ENCODE measurements at places on chromosomes 3 and 15.

DNA sequence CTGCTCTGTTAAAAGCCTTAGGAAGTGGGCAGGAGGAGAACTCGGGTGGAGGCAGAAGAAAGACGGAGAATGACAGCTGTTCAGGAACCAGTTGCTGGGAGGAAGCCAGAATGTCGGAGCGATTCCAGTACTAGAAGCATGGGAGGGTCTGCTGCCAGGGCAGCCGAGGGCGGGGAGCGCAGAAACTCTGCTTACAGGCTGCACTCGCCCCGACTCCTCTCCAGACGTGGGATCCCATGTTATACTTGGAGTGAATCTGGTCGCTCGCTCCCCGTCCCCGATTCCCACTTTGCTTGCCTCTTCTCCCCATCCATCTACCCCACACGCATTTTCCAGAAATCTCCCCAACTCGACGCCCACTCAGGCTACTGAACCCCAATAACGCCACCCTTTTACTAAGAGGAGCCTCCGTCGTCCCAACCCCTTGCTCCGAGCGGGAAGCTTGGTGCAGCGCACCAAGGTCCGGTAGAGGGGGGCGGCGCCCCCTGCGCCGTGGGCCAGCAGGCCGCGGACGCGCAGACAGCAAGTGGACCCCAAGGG is 665 bp downstream of the GATM start:
- DNase-seq = peak; percentile 50

DNA sequence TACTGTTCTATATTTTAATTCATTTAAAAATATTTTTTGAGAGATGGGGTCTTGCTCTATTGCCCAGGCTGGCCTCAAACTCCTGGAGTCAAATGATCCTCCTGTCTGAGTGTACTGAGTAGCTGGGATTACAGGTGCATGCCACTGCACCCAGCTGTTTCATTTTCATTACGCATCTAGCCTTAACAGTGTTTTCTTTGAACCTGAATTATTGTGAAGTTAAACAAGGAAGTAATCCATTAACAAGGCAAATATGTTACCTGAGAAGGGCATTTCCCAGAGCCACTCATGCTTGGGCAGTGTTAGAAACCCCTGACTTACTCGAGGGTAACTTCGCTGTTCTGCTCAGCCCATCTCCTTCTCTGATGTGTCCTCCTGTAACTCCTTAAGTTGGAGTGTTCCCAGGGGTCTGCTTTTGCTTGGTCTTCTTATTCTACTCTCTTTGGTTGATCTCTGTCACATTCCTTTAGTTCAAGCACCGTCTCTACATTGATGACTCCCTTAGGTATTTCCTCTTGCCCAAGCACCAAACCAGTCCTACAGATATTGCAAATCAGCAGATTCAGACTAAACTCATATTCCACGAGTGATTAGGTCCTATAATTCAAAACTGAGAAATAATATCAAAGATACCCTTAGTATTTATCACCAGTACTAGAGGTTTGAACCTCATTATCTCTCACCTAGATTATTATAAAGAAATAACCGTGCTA is 107.9 kb downstream of the STAC start:
- no peak for DNase-seq

- DNase-seq = no peak
Observed at GRCh38 chr3:39133822-39134221, 19.6 kb downstream of the CSRNP1 start.

DNA sequence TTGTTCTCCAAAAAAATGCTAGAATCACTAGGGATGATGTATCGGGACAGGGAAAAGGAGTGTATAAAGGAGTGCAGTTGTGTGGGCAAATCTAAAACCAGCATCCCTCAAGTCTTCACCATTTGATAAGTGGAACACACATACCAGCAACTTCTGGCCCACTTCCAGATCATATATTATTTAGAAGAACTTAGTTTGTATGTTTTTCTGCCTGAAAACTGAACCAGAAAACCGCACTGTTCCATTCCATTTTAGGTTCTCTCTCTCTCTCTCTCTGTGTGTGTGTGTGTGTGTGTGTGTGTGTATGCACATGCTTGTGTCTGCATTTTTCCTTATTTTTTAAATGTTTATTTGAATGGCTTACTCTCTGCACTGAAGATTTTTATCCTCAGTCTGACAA is 93.5 kb downstream of the SERPINI1 start:
- DNase-seq = no peak

DNA sequence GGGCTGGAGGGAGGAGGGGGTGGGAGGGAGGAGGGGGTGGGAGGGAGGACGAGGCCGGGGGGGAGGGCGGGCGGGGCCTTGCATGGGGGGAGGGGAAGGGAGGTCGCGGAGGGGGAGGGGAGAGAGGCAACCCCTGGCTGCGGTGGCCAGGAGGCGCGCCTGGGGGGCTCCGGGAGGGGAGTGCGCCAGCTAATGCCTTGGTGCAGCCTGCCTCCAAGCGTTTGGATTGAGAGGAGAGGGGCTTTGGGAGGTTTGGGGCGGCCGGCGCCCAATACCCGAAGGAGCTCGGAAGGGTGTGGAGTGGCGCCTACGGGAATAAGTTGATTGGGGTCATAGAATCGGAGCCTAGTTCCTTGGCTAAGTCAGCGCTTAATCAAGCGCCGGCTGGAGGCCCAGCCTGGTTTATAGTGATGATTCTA is 557 bp downstream of the TFG start:
- peak; percentile 40 for DNase-seq

DNA sequence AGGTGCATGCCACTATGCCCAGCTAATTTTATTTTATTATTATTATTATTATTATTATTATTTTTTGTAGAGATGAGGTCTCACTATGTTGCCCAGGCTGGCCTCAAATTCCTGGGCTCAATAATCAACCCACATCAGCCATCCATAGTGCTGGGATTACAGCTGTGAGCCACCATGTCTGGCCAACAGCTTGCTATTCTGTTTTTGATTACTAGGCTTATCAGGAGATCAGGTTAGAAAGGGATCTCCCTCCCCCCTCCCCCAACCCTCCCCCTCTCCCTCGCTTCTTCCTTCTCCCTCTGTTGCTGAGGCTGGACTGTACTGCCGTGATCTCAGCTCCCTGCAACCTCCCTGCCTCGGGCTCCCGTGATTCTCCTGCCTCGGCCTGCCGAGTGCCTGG is 8.6 kb downstream of the CLN6 start:
- no peak for DNase-seq

- no peak for DNase-seq
Observed at GRCh38 chr15:73712107-73712506, 27.9 kb downstream of the CD276 start.

DNA sequence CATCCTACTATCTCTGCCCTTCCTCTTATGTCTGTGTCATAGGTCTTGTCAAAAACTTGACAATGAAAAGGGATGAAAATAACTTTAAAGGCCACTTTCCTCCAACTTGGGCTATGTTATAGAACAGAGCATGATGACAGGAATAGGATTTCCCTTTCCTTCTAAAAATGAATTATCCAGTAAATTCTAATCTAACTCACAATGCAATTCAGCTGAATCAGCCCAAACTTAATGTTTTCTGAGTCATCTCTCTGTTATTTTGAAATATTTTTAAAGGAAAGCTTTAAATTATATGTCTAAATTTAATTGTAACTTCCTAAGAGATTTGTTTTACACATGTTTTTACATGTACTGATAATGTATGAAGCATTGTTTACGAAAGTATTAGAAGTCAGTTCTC is 258.5 kb downstream of the BBX start:
- DNase-seq = no peak

- DNase-seq = peak; percentile 35
Observed at GRCh38 chr3:158918008-158918407, 116.2 kb downstream of the MFSD1 start.

DNA sequence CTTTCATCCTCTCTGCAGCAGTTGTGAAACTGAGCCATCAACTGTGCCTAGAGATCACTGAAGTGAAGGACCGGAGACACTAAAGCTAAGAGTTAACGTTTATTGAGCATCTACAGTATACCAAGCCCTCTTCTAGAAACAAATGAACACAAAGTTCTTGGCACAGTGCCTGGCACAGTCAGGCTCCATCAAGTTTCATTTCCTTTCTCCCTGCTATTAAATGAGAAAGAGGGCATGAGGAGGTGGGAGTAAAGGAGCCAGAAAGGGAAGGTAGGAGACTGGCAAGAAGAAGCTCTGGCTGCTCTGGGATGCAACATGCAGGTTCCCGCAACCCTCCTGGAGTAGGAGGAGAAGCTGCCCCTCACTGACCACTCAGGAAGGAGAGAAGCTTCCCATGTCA is 30.6 kb downstream of the CYP19A1 start:
- DNase-seq = no peak

GRCh38 chr15:79172801-79173460 is 82.4 kb upstream of the RASGRF1 start:
- no peak for DNase-seq

Data from midbrain (tissue), 1 donor.